CD4-positive, alpha-beta memory T cell (primary cell): ENCODE measurements at places on chromosomes 12 and 14. TPM values are rescaled to one million over a fixed set of nuclear protein-coding genes. Genes with fewer than 3 reads are reported as not detected.

PPTC7 gene
- 35.6 TPM for total RNA-seq

- DNase-seq, result no peak
Measured at GRCh38 chr12:70772836-70773235, 135.6 kb upstream of the PTPRB start.

GRCh38 chr12:55696141-55696540, 11.6 kb downstream of the ITGA7 start:
- no peak for DNase-seq

DNA sequence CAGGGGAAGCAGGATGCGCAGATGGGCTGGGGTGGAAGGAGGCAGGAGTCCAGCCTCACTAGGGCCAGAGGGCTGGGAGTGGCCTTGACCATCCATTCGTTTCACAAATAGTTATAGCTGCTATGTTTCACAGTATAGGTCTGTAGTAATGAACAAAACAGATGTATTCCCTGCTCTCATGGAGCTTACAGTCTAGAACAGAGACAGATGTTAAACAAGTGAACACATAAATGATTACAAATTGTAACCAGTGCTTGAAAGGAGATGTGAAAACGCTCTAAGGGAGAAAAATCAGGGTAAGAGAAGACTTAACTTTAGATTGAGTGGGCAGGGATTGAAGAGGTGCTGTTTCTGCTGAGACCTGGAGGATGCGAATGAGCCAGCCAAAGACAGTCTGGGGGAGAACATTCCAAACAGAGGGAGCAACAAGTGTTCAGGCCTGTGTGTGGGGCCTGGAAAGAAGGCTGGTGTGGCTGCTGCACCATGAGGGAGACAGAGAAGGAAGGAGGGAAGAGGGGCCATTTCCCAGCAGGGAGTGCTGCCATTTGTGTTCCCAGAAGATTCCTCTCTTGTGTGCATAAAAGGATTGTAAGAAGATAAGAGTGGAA, 14.6 kb downstream of the CFAP251 start:
- no peak for DNase-seq

- no peak for DNase-seq
Measured at GRCh38 chr12:33265900-33266299, 173.7 kb downstream of the SYT10 start.

- DNase-seq, result no peak
Measured at GRCh38 chr12:86712425-86712843, 456.2 kb upstream of the MGAT4C start.

DNA sequence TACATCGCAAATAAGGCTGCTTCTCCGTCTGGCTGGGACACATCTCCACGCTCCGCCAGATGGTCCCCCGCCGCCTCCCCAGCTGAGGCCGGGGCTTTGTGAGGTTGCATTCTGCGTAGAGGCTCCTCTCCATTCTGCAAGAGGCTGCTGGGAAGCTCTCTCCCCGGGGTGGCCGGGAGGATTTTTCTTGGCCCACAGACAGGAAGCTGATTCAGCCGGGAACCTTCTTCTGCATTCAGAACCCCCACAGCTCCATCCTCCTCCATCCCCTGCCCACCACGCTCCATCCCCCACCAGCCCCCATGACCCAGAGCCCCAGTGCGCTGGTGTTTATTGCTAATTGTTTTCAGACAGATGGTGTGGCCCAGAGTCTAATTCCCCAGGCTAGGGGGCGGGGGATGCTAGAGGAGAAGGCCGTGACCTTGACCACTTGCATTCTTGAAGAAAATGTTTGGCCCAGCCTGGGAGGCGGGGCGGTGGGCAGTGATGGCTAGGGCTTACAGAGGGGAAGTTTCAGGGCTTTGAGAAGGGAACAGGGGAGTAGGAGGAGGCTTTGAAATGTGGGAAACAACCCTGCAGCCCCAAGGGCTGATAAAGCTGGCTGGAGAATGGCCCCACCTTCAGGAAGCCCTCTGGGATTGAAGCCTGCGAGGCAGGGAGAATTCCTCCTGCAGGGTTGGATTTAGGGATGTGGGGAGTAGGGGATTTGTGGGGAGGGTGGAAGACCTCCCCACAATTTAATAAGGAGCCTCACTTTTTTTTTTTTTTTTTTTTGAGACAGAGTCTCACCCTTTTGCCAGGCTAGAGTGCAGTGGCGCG, 88.5 kb upstream of the NCOR2 start:
- DNase-seq, result no peak
